ENCODE measurements at places on chromosomes 5 and 9. TPM values are rescaled to one million over a fixed set of nuclear protein-coding genes. Genes with fewer than 3 reads are reported as not detected.

Gene PRKAA1
- 37.3 TPM for total RNA-seq

Gene SPINK4
- total RNA-seq: not detected

Gene SELENOP
- 0.37 TPM for total RNA-seq

Gene PARP8
- total RNA-seq: 0.07 TPM

Gene FAM221B
- total RNA-seq: not detected

Gene PTGER4
- total RNA-seq: 7.5 TPM

Gene PCDHB8
- 0.28 TPM for total RNA-seq

Gene DENND1A
- total RNA-seq: 10.3 TPM

Gene ANKRD18A
- total RNA-seq: 9.9 TPM

Gene PCDHGA10
- not detected for total RNA-seq

Gene LIFR
- total RNA-seq: 6.7 TPM

Gene FOCAD
- 14.4 TPM for total RNA-seq

Gene ADAMTS6
- total RNA-seq: 0.06 TPM

Gene TRPM3
- total RNA-seq: not detected

Gene ELOVL7
- 12.6 TPM for total RNA-seq

Gene LCN10
- total RNA-seq: 0.14 TPM

Gene NR2F1-AS1
- total RNA-seq: 2.7 TPM

Measured in A549 treated with AZD2906 at 1 μM for 4 hours (cell line).